HT-29 (cell line): ENCODE measurements at places on chromosomes 2 and 18. TPM values are rescaled to one million over a fixed set of nuclear protein-coding genes. Genes with fewer than 3 reads are reported as not detected.

TRIM43 gene
- total RNA-seq: not detected in 2 replicates

KCNE4 gene
- total RNA-seq: not detected in 2 replicates

THSD7B gene
- 0.68 TPM in 1 of 2 replicates, not detected in the other for total RNA-seq

SEPTIN10 gene
- total RNA-seq: 25.6 and 37.9 TPM in 2 replicates

RIT2 gene
- total RNA-seq: not detected in 2 replicates

SEH1L gene
- total RNA-seq: 62.5 and 79.2 TPM in 2 replicates

GATA6 gene
- total RNA-seq: 66.5 and 73.8 TPM in 2 replicates
